ENCODE measurements at places on chromosomes 3 and 15.

DNA sequence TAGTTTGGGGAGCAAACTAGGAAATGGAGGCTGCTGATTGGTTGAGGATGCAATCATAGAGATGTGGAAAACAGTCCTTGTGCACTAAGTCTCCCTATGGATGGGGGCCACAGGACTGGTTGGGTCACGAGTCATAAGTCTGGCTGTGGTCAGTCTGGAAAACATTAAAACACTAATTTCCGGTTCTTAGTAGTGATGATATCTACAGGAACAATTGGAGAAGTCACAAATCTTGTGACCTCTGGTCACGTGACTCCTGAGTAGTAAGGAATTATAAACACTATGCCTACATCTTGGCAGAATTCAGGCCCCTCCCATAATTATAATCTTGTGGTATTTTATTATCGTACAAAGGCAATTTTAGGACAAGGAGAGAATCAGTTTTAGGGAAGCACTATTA, 317.3 kb upstream of the ARPP21 start:
- no peak for DNase-seq

- no peak for DNase-seq
These were observed 223.3 kb upstream of the CCDC54 start for GRCh38 chr3:107153981-107154380.

- DNase-seq = no peak
These were observed 16.3 kb downstream of the PPP2R3A start for GRCh38 chr3:135981701-135982403.

GRCh38 chr3:193407112-193407511, 28.6 kb upstream of the ATP13A5 start:
- DNase-seq = no peak

DNA sequence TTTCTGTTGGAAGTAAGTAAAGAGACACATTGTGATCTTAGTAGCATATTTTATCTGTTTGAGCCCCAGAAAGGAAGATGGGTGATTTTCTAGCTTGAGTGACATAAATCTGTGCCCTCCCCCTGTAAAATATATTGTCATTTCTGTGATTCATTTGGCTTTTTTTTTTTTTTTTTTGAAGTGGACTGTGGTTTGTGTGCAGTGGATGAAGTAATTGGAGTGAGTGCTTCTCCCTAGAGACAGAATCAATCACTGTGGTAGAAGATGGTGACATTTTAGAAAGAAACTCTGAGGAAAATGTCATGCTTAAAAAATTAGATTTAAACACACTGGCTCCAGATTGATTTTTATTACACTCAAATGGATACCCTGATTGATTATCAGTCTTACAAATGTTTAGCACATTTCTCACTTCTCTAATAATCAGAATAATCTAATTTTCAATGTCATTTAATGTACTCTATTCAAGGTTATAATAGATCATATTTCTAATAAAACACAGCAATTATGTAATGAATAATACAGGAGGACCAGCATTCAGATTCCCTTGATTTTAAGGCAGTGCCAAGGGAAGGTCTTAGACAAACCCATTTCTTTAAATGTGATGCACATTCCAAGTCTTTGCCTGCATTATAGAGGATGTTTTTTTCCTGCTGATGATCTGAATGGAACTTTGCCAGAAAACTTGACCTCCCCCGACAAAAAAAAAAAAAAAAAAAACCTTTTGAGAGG, 116.6 kb downstream of the TOP2B start:
- no peak for DNase-seq

GRCh38 chr3:135452881-135453280, 512.6 kb upstream of the PPP2R3A start:
- no peak for DNase-seq

GRCh38 chr3:41742121-41742520, 219.8 kb downstream of the ULK4 start:
- no peak for DNase-seq

DNA sequence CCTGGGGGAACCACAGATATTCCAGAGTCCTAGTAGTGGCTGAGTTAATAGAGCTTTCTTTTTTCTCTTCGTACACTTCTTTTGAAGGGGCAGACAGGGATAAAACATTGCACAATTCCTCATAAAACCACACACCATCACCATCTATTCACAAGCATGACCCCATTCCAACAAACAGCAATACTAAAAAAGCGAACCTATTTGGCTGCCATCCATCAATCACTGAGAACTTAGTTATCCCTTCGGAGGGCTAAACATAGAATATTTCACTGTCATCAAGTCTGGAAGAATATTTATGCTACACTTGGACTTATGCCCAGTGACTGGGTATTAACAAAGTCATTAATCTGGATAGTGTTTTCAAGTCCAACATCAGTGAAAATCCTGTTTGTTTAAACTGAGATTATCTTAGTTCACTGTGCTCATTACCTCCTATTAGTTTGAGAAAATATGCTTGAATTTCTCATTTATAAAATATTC, 80.3 kb upstream of the PRTG start:
- DNase-seq = no peak

DNA sequence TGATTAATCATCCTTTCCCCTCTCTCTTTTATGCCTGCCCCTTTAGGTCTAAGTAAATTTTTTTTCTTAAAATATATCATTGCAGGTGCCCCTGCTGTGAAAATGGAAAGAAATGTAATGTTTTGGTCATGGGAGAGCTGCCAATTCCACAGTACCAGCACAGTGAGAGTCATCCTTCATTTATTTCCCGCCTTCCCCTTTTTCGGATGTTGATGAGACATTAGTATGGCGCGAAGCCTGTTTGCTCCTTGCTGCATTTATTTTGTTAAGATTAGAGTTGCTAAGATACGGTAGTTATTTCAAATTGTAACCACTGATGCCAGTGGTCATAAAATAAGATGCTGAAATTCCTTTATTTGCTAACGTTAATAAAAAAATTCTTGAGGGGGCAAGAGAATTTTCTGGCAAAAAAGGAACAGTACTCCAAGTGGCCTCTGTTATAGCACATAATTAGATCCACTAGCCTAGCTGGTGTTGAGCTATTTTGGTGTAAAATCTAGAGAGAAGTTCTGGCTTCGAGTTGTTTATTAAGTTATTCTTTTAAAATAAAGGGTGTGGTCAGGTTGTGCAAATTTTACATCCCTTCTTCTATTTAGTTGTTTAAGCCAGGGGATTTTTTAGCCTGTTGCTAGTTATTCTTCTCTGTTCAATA, 62.8 kb downstream of the MDFIC2 start:
- no peak for DNase-seq

DNA sequence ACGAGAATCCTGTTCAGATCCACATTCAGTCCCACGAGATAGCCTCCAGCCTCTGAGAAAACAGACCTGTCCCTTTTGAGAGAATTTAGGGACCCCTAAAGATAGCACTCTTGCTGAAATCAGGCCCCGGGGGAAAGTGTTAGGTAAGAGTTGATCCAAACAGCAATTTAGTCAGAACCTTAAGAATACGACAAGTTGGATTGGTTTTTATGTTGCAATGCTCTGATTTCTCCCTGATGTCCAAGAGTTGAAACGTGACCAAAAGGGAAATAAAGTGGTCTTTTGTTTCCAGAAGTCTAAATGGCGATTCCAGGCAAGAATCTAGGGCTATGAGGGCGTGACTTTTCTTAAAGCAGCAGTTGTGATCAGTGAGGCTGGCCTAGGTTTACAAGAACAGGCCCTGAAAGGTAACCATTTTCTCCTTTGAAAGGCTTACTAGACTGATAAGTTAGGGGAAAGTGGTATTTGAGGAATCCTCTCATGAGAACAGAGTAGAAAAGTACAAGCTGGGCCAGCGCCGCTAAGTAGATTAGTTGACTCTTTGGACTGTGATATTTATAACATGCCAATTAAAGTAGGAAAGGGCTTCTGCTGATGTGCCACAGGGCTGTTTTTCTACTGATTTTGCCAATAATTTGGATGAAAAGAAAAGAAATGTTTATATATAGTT, 4.9 kb downstream of the MAN2A2 start:
- no peak for DNase-seq

DNA sequence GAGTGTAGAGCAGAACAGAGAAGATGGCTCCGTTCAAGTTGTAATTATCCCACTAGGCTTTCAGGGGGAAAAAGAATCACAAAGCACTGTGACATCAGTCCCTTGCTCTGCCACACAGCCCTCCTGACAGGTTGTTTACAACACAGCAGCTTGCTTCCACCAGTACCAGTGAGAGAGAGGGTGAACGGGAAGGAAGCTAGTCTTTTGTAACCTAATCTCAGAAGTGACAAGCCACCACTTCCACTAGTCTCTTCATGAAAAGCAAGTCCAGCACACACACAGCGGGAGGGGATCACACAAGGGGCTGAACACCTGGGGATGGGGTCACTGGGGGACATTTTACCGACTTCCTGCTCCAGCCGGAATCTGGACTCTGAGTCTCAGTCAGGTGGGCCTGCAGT, 86.3 kb downstream of the FAM81A start:
- DNase-seq = no peak

Data from stimulated activated CD8-positive, alpha-beta memory T cell treated with anti-CD3 and anti-CD28 coated beads, Interleukin-15, amount 100 ng/mL, for 1 hour (primary cell).